ENCODE measurements at places on chromosomes 12 and 14. TPM values are rescaled to one million over a fixed set of nuclear protein-coding genes. Genes with fewer than 3 reads are reported as not detected.

Gene WSCD2
- polyA plus RNA-seq: 9.7 TPM

Gene TDRD9
- 5.1 TPM for polyA plus RNA-seq

Gene PPP1R36
- 1.2 TPM for polyA plus RNA-seq

Gene RXYLT1
- 33.6 TPM for polyA plus RNA-seq

Gene EPS8
- polyA plus RNA-seq: 65.8 TPM

Gene KRT78
- not detected for polyA plus RNA-seq

Gene PRIMA1
- 2.1 TPM for polyA plus RNA-seq

Gene OR4M1
- not detected for polyA plus RNA-seq

Gene SYNDIG1L
- 0.36 TPM for polyA plus RNA-seq

Gene APOF
- polyA plus RNA-seq: 0.18 TPM

Gene PLEKHD1
- 4.3 TPM for polyA plus RNA-seq

Gene PPP4R4
- polyA plus RNA-seq: 0.26 TPM

Gene LGALS3
- polyA plus RNA-seq: 19.0 TPM

Gene ZFC3H1
- polyA plus RNA-seq: 75.2 TPM

Gene C14orf132
- polyA plus RNA-seq: 34.7 TPM

Gene CLMN
- polyA plus RNA-seq: 24.6 TPM

Gene ARG2
- 10.8 TPM for polyA plus RNA-seq

Gene CABP1
- polyA plus RNA-seq: 4.6 TPM

Gene AP4S1
- polyA plus RNA-seq: 16.9 TPM

Gene LIN7A
- polyA plus RNA-seq: 19.3 TPM

Gene CCDC184
- 0.39 TPM for polyA plus RNA-seq

Gene CLECL1
- 0.09 TPM for polyA plus RNA-seq

Gene TBX5
- polyA plus RNA-seq: 0.13 TPM

Gene DIO2
- 0.77 TPM for polyA plus RNA-seq

Gene MANSC1
- polyA plus RNA-seq: 39.2 TPM

Gene LYZ
- 26.6 TPM for polyA plus RNA-seq

Gene SLC7A7
- 132 TPM for polyA plus RNA-seq

Gene STYK1
- polyA plus RNA-seq: 1.2 TPM

Gene HNRNPA1
- 3,757 TPM for polyA plus RNA-seq

Gene ESPL1
- 11.3 TPM for polyA plus RNA-seq

Gene DYRK2
- polyA plus RNA-seq: 26.8 TPM

Gene CPNE6
- polyA plus RNA-seq: not detected

Data from right renal pelvis (tissue), 4 donors.